GM12878 (cell line): ENCODE measurements at places on chromosomes 13 and 19.

GRCh38 chr19:10290357-10290875 lies 664 bp downstream of the ICAM5 start:
- no peak for DNase-seq

DNA sequence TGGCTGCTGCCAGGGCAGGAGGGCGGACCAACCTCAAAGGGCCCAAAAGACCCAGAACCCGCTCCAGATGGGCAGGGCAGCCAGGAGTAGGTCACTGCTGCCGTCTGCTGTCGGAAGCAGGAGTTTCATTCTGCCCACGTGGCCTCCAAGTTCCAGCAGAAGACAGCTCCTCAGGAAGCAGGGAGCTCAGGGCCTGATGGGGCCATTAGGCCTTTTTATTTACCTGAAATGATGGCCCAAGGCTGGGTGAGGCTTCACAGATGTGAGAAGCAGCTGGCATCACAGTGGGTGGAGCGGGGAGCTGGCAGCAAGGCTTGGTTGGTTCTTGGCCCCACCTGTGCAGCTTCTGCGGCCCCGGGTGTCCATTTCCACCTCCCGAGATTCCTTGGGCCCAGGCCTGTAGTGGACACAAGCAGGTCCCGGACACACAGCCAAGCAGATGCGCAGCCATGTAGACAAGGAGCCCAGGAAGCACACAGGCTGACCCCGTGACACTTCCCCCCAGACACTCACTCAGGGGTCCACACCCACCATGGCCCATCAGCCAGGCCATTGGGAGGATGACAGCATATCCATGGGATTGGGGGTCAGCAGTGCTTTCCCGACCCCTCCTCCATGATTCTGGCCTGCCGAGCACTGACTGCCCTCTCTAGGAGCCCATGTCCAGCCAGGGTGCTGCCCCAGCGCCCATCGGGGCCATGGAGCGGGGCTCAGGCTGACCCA lies 26.4 kb downstream of the C13orf46 start:
- no peak for DNase-seq

DNA sequence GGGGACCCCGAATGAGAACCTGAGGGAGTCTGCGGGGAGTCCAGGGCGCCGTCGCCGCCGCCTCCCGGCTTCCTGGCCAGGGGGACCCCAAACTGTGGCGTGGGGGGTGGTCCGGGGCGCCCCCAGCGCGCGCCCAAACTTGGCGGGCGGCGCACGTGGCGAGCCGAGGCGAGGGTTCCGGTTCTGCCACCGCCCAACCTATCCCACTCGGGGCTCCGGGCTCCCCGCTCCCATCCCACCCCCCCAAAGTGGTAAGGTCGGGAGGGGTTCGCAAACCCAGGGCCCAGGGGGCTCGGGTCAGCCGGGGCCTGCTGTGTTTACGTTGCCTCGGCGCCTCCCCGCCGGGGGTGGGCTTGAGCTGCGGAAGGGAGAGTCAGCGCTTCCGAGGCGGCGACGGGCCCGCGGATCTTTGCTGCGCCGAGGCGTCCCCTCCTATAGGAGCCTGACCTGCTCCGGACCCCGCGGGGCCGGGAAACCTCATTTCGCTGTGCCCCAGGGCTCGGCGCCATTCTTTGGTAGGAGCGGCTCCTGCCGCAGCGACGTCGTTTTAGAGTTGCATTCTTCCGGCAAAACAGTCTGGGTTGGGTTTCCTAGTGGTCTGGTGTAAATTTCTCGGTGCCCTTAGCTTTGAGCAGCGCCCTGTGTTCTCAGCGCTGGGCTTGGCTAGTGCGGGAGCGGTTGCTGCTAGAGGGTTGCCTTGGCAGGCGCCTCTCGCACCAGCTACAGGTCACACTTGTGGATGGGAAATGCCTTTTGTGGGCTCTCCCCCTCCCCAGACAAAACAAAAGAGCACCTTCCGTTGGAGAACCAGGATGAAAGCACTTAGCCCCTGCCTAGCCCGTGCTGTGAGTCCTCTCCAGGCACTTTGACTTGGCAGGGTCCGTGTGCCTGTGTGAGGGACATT lies 1.2 kb downstream of the DAZAP1 start:
- DNase-seq = no peak

GRCh38 chr13:30409886-30410704 lies 12.2 kb upstream of the UBE2L5 start:
- no peak for DNase-seq

DNA sequence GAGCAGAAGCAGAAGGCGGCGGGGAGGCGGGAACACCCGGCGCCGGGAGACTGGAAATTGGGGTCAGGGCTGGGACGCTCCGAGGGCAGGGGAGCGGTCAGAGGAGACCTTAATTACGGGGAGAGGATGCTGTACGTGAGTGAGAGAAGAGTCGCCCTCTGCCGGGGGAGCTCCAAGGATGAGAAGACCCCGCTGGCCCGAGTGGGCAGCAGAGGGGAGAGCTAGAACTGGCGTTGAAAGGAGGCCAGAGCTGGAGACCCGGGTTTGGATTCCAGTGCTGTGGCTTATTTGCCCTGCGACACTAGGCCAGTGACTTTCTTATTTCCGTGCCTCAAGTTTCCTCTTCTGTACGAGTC lies 536 bp downstream of the FAM32A start:
- no peak for DNase-seq

GRCh38 chr13:95784161-95784899 lies 107.4 kb downstream of the DNAJC3 start:
- DNase-seq = no peak

DNA sequence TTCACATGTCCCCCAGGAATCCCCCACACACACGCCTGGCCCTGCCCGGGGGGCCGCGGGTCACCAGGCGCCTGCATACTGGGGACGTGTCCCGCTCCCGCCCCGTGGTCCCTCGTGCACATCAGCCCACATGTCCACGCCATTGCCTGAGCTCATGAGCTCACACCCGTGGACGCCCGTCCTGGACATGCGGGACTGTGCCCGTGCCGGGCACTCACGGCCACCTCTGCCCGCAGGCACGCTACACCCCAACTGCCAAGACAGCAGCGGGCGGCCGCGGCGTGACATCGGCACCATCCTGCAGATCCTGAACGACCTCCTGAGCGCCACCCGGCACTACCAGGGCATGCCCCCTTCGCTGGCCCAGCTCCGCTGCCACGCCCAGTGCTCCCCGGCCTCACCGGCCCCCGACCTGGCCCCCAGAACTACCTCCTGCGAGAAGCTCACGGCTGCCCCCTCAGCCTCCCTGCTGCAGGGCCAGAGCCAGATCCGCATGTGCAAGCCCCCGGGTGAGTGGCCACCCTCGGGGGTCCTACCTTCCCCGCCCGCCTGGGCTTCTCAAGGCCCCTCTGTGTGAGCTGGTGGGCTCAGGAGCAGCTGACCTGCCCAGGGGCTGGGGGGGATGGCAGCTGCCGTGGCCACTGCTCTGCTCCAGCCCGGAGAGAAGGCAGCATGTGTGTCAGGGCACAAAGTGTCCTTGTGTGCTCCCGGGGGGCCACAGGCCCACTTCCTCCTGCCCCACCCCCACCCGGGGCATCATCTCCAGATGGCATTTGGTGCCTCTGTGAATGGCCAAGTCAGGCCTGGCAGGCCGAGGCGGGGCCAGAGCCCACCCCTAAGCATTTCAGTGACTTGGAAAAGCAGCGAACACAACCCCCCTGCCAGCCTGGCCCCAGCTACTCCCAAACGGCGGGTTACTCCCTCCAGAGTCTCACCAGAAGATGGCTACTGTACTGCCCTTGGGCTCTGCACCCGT lies 7.1 kb downstream of the MIDN start:
- no peak for DNase-seq

DNA sequence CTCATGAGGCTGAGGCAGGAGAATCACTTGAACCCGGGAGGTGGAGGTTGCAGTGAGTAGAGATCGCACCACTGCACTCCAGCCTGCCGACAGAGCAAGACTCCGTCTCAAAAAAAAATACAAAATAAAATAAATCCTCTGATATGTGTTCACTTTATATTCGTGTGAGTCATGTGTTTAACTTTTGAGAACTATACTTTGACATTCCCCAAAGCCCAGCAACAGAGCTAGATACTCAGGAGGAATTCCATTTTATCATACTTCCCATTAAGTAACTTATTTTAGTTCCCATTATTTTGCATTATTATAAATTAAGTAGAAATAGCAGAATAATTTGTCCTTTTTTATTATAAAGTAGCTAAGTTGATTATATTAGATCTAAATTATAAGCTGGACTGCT lies 3.3 kb upstream of the CHAMP1 start:
- DNase-seq = no peak
